ENCODE measurements at places on chromosomes 7 and 10.

GRCh38 chr7:17134786-17135185 is 163.7 kb upstream of the AHR start:
- DNase-seq: no peak

GRCh38 chr10:33327751-33328150 is 6.7 kb downstream of the NRP1 start:
- no peak for DNase-seq

- no peak for DNase-seq
These were observed 557 bp downstream of the HOXA11 start for GRCh38 chr7:27184337-27185012.

DNA sequence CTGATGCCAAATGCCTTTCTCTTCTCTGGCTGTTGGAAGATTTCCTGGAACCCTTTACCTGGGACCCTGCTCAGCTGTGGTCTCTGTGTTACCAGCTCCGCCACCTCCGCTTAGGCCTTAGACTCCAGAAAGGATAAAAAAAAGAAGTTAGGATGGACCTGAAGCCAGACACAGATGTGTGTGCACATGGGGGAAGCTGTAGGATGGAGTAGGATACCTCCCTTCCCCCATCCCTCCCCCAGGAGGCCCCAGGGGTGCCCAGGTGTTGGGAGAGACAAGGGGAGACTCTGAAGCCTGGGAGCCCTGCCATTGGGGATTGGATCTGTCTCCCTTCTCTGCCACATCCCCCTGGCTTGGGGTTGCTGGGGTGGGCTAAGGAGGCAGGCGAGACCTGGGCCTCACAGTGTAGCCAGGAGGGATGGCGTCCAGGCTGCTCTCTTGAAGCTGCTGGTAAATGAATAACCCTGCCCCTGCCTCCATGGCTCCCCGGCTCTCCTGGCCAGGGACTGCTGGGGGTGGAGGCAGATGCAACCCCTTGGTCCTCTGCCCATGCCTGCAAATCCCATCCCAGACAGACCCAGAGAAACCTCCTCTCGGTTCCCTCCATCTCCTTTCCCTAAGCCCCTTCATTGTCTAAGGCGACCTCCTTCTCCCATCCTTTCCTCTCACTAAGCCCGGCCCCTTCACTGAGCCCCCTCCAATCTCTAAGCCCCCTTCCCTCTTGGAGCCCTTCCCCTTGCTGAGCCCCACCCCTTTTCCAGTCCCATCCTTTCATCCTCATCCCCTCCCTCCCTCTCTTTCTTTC is 8.0 kb downstream of the CLDN3 start:
- DNase-seq: no peak

- no peak for DNase-seq
These were observed 22.6 kb upstream of the ICA1 start for GRCh38 chr7:8284606-8285005.

Measured in left kidney (tissue), 8 donors.